ENCODE measurements at places on chromosomes 2 and 18.

- DNase-seq, result no peak
Observed at GRCh38 chr2:233463586-233463985, 103.0 kb downstream of the USP40 start.

GRCh38 chr18:7870855-7871254 is 303.7 kb downstream of the PTPRM start:
- DNase-seq, result no peak

DNA sequence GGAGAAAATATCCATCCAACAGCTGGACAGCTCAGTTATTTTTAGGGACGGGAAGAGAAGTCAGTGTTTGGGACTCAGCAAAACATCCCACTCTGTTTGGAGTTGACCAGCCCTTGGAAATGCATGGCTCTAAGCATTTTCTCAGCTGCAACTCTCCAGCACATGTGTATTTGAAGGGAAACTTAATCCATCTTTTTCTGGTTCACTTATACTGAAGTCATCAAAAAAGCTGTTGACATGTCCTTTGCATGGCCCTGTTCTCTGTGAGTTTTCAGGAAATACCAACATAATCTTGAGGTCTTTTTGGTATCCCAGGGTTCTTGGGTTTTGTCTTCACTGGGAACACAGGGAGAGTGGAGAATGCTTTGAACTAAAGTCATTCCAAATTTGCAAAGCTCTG is 91.9 kb upstream of the CELF4 start:
- no peak for DNase-seq

- DNase-seq, result no peak
Observed at GRCh38 chr2:207621501-207622039, 3.6 kb downstream of the METTL21A start.

GRCh38 chr2:141701618-141702017 is 429.2 kb downstream of the LRP1B start:
- DNase-seq, result no peak

GRCh38 chr2:9306911-9307310 is 100.3 kb downstream of the ASAP2 start:
- DNase-seq, result no peak

GRCh38 chr18:73279498-73279897 is 411.7 kb upstream of the NETO1 start:
- DNase-seq, result no peak

DNA sequence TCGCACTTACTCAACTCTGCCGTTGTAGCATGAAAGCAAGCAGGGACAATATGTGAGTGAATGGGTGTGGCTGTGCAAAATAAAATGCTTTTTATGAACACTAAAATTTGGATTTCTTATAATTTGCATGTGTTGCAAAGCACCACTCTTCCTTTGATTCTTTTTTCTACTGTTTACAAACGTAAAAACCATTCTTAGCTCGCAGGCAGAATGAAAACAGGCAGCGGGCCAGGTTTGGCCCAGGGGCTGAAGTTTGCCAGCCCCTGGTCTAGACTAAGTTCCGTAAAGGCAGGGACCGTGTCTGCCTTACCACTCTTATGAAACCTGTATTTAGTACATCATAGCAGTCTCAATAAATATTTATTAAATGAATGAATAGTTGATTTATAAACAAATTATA is 83.7 kb upstream of the SPATS2L start:
- DNase-seq, result no peak

DNA sequence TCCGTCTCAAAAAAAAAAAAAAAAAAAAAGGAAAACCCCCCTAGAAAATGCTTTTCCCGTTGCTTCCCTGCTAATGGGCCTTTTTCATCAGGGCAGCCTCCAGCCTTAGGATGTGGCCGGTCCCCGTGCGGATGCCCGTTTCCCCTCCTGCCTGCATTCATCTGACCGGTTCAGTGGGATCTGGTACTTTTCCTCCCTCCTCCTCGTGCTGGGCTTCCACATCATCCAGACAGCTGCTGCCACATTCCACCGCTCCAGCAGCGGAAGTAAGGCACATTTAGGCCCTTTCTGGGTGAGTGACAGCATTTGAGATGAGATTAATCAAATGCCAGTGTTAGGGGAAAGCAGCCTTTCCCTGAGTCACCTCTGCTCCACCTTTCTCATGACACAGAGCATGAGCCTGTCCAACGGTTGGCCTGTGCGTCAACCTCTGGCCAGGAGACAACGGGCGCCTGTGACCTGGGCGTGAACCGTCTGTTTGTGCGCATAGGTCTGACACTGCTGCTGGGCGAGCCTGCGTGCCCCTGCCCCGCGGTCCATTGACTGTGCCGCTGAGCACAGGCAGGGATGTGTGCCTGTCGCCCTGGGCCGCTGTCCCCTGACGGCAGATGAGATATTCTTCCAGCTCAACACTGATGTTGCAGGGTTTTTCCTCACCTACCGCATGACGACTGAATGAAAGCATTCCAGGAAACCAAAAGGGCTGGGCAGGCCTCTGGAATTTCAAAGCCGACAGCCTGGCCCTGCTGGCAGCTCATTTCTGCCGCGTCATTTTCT is 174.0 kb downstream of the TGIF1 start:
- DNase-seq, result peak; percentile 68

- DNase-seq, result no peak
Observed at GRCh38 chr2:33777786-33778185, 178.7 kb upstream of the FAM98A start.
